Adipocyte (in vitro differentiated cells): ENCODE measurements at places on chromosomes 7 and 10.

DNA sequence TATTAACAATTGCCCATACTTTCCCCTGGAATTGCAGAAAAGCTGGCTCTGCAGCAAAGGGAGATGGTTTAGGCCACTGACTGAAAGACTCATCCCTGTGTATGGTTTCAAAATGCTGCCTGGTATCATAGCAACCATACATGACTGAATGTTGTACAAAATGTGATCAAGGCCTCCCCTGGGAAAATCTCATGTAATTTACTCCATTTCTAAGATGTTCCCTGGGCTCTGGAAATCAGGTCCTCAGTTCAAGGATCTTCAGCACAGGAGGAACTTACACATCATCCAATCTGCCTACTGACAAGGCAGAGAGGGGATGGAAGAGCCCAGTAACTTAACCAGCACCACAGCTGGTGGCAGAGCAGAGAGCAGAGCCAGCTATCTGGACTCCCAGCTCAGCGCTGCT is 111.8 kb downstream of the JAZF1 start:
- DNase-seq = peak; percentile 81

- no peak for DNase-seq
These were observed 929 bp upstream of the HGF start for GRCh38 chr7:81770728-81771223.

DNA sequence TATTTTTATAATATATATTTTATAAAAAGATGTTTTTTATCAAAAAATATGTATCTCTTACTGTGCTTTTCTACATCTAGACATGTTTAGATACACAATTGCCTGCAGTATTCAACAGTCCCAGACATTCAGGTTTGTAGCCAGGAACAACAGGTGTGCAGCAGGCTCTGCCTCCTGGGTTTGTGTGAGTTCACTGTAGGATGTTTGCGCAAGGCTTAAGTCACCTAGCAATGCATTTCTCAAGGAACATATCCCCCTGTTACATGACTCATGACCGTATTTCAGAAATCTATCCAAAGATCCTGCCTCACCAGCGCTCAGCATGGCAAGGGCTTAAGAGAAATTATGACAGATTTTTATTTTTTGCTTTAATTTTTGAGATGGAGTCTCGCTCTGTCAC is 41.5 kb downstream of the PITRM1 start:
- no peak for DNase-seq

DNA sequence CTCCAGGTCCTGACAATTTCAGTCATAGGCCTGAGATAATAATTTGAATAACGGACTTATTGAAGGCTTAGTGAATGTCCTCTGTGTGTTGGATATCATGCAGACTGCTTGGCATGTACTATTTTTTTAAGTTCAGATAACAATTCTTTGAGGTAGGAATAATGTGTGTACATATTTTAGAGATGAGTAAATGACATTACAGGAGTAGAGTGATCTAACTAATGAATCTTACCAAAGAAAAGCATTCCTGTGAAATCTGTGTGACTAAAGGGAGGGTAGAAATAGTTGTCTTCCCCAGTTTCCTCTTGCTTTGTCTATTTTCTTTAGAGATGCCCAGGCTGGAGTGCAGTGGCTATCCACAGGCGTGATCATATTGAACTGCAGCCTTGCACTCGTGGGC is 391.8 kb upstream of the ETV1 start:
- DNase-seq = peak; percentile 34

DNA sequence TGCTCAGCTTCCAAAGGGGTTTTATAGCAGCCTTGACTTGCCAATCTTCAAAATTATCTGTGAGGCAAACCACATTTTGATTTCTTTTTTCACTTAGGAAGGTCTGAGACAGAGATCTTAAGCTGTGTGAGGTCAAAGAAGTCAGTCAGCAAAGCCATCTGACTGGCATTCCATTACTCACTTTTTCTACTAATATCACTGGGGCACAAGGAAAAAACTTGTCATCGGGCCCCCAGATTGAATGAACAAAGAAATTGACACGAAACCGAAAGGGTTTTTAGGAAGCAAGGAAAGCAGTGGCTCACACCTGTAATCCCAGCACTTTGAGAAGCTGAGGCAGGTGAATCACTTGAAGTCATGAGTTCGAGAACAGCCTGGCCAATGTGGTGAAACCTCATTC is 78.5 kb upstream of the FRMD4A start:
- no peak for DNase-seq

DNA sequence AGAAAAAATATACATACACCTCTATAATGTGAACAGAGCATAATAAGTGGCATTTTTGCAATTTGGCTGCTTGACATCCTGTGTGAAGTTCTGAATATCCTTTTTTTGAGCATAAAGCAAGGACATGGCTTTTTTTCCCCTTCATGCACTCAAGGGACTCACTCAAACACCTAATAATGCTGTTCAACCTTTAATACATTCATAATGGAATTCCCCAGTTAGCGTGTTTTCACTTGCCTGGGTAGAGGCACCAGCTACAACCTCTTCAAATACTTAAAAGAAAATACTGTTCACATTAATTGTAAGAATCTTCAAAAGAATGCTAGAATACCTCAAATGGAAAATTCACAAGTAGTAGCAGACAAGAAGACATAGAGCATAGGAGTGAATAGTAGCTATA is 316.8 kb downstream of the PCDH15 start:
- DNase-seq = no peak

DNA sequence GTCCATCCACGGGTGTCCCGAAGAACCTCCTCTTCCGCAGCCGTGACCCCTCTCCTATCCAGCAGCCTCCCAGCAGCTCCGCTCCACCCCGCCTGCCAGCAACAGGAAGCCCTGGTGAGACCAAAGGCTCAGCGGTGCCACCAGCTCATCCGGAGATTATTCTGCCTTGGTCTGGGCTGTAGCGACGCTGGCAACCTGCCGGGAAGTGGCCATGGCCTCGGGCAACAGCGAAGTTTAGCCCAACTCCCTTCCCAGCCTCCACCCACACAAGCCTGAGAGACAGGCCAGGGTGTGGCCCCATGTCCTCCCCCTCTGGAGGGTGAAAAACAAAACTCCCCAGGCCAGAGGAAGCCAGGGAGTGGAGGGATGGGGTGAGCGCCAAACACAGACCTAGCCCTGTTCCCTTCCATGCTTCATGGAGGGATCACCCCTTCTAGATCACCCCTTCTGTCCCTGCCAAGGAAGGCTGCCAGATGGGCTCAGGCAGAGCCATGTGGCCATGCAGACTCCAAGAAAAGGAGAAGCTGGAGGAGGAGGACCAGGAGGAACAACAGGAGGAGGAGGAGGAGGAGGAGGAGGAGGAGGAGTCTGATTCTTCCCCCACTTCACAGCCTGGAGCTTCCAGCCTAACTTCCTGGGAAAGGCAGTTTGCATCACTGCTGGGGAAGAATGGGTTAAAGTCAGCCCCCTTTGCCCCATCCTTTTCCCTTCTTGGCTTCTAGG is 918 bp downstream of the CALHM2 start:
- DNase-seq = peak; percentile 71

DNA sequence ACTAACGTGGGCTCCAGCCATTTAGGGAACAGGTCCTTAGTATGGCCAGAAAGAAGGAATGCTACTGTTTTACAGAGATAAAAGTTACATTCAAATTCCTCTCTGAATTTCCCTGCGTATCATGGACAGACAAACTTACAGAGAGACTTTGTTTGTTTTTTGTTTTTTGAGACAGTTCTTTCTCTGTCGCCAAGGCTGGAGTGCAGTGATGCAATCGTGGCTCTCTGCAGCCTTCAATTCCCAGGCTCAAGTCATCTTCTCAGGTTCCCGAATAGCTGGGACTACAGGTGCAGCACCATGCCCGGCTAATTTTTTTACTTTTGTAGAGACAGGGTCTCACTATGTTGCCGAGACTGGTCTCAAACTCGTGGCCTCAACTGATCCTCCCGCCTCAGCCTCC is 64.5 kb upstream of the MPP7 start:
- no peak for DNase-seq

- no peak for DNase-seq
These were observed 164.9 kb upstream of the TRIM24 start for GRCh38 chr7:138295049-138295637.

DNA sequence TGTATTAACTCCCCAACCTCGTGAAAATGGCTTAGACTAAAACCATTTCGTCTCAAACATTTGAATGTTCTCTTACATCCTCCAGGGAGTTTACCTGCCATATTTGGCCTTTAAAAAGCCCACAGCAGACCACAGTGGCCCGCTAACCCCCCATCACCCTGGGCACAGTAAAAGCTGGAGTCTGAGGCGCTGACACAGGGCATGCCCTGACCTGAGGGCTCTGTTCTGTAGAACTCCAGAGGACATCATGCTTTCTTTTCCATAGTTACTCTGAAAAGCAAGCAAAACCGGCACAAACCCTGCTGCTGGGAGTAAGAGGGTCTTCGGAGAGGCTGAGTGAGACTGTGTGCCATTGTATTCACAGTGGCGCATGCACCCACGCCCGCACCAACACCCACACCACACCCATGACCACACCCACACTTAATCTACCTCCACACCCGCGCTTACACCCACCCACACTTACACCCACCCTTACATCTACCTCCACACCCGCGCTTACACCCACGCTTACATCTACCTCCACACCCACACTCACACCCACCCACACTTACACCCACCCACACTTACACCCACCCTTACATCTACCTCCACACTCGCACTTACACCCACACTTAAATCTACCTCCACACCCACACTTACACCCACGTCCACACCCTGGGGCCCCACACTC is 32.1 kb downstream of the LRRC27 start:
- DNase-seq = peak; percentile 10

- DNase-seq = peak; percentile 65
These were observed 118.2 kb downstream of the JAZF1 start for GRCh38 chr7:28062197-28062991.

GRCh38 chr7:24455813-24456525 is 117.3 kb upstream of the PALS2 start:
- no peak for DNase-seq

GRCh38 chr7:134931487-134931886 is 54.8 kb upstream of the AGBL3 start:
- peak; percentile 61 for DNase-seq

DNA sequence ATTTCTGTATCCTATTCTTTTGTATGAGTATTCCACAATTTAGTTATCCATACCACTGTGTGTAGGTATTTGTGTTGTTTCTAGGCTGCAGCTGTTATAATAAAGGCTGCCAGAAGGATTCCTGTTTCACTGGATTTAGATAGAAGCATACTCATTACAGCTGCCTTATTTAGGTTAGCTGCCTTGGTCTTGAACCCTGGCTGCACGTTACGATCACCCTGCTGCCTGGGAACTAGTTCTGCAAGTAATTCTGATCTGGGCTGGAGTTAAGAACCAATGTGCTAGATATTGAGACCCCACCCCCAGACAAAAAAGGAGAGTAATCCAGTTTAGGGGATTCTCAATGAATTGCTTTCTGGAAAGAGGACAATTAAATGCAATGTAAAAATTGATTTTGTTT is 43.1 kb downstream of the CCDC71L start:
- no peak for DNase-seq

- no peak for DNase-seq
These were observed 19.0 kb downstream of the AQP1 start for GRCh38 chr7:30930621-30931020.

GRCh38 chr7:41567031-41567730 is 135.7 kb downstream of the INHBA start:
- DNase-seq = no peak

DNA sequence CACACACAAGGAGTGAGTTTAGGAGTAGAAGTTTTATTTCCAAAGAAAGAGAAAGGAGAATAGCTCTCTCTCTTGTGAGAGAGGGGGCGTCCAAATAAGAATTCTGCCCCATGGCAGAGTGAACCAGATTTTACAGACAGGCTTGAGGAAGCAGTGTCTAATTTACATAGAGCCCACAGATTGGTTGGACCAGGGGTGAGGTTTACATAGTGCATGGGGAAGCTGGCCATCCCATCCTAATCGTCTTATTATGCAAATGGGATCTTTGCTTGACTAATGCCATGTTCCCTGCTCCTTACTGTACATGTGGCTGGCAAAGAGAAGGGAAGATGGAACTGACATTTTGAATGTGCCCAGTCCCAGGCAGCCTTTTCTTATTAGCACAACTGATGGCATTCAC is 60.0 kb upstream of the ACSM6 start:
- no peak for DNase-seq

- peak; percentile 89 for DNase-seq
These were observed 6.6 kb upstream of the ABCC2 start for GRCh38 chr10:99775850-99776249.

- DNase-seq = no peak
These were observed 90.4 kb downstream of the CHST15 start for GRCh38 chr10:124003070-124003419.

GRCh38 chr7:143299346-143299745 is 11.2 kb downstream of the CASP2 start:
- DNase-seq = peak; percentile 13

DNA sequence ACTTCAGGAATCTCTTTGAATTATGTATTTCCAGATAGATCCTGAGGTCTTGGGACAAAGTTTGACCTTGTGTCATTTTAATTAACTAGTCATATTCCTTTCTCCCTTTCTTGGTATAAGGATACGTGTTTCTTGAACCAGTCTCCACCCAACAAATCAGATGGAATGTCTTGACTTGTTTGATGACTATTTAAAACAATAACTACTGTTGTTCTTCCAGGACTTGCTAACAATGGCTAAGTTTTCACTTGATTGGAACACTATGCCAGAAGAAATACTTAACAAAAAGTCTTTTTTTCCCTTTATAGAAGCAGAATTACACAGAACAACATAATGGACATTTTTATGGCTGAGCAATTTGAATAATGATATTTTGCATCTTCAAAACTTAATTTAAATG is 43.0 kb upstream of the WIPF3 start:
- no peak for DNase-seq

- DNase-seq = no peak
These were observed 22.7 kb downstream of the MACC1 start for GRCh38 chr7:20194343-20194995.

DNA sequence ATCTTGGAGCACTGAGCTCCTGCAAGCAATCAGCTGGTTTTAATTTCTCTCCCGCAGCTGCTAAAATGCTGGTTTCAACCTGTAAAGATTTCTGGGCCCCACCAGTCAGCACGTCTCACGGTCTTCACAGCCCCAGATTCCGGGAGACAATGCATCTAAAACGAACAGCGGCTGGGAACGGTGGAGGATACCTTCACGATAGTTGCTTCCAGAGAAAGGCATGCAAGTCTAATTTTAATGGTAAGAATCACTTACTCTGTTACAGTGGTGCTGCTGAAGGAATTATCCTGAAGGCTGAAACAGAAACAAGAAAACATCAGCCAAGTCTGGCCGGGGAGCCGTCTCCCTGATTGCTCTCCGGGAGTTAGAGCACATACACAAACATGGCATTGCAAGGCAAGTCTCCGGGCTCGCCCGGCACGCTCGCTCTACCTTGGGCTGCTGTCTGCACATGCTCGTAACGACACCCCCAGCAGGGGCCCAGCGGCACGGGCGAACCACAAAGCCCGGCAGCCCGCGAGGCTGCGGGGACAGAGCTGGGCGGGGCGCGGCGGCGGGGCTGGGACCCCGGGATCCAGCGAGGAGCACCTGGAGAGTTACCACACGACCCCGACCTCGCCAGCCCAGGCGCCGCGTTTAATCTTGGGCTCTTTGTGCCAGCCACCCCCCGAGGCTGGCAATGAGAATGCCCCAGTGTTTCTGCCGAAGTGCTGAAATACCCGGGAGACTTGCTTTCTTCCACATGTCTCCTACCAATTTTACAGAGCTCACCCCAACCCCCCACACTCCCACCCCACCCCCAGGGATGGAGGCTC is at the start of gene FAM13C:
Gene FAM13C (minus strand): TSS at position 406 of the 815 bp plus-strand sequence. CDS start 89 bp downstream, at position 317.
- peak; percentile 73 for DNase-seq
